ENCODE measurements at places on chromosomes 16 and 17.

- no peak for DNase-seq
Observed at GRCh38 chr16:8958344-8959167, 5.2 kb downstream of the USP7 start.

- DNase-seq = peak; percentile 38
Observed at GRCh38 chr17:51120357-51120738, 320 bp downstream of the SPAG9 start.

DNA sequence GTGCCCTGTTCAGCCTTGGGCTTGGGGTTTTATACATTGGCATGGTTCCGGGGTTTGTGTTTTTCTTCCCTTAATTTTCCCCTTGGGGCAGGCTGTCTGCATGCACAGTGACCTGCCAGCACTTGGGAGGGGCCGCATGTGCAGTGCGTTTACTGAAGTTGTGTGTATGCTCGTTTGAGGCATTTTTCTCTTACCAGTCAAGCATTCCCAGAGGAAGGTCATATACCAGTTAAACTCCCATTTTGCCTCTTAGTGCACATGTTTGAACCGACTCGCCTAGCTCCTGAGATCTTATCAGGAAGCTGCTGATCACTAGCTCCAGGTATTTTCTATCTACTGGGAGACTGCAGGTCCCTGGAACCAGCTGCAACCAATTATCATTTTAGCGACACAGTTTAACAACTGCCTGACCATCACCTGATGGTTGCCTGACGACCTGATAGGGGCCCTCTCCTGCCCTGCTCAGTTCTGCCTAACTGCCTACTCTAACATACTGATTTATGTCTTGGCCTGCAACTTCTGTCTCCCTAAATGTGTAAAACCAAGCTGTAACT, 51.4 kb downstream of the MFSD11 start:
- no peak for DNase-seq

DNA sequence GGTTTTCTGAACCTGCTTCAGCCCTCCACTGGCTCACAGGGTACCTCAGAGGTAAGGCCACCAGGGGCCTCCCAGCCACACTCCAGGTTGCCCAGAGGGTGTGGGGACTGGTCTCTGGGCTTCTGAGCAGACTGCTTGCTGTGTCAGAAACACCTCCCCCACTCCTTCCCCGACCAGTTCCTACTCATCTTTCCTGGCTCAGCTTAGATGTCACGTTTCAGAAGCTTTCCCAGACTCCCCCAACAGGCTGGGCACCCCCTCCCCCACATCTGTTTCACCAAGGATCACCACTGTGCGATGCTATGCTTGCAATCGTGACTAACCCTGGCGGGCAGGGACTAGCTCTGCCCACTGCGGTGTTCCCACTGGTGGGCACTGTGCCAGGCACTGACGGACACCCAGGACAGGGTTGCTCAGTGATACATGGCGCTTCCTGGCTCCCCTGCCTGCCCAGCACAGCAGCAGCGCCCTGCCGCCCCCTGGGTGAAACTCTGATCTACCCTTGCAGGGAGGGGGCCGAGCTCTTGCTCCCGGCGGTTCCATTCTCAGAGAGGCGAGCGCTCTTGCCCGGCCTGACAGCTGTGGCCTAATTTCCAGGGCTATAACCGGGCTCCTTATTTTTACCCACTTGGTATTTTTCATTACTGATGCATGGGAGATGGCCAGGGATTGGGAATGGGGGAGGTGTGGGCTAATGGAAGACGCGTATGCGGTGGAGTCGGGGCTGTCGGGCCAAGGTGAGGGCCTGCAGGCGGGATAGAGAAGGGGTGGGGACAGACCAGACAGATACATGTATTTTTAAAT, 29.4 kb upstream of the MTSS2 start:
- no peak for DNase-seq

DNA sequence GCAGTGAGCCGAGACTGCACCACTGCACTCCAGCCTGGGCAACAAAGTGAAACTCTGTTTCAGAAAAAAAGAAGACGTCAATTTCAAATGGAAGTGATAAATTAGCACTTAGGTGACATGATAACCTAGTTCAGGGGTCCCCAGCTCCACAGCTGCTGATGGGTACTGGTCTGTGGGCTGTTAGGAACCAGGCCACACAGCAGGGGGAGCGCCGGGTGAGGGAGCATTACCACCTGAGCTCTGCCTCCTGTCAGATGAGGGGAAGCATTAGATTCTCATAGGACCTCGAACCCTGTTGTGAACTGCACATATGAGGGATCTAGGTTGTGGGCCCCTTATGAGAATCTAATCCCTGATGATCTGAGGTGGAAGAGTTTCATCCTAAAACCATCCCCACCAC, 253.0 kb downstream of the FOXL1 start:
- no peak for DNase-seq

DNA sequence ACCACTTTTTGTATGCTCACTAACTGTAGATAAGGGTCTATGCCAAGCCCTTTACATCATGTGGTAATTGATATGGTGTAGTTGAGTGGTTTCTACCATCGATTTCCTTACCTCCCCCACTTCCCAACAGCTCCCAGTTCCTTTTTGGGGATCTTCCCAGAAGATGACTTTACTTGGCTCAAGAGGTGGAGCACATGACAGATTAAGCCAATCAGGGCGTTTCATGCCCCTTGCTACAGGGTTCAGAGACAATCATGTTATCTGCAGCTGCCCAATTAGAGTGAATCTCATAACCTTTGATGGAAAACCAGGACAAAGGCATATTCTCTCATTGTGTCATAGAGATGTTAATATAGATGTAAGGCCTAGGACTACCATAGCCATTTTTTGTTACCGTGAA, 16.2 kb upstream of the BMERB1 start:
- DNase-seq = no peak

DNA sequence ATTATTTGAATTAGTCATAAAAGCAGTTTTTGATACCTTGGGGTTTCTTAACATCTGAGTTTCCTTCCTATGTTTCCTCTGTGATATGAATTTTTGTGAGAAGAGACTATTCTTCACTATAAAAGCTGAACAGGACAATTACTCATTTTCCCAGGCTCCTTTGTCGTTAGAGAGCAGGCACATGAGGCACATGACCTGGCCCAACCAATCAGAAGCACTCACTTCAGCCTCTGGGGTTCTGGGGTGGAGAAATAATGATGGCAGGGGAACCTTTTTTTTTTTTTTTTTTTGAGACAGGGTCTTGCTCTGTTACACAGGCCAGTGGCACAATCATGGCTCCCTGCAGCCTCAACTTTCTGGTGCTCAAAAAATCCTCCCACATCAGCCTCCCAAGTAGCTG, 145.5 kb upstream of the ASIC2 start:
- no peak for DNase-seq

GRCh38 chr16:19698480-19699465, 19.3 kb downstream of the KNOP1 start:
- no peak for DNase-seq

- no peak for DNase-seq
Observed at GRCh38 chr17:59427425-59427921, 96.0 kb downstream of the YPEL2 start.

DNA sequence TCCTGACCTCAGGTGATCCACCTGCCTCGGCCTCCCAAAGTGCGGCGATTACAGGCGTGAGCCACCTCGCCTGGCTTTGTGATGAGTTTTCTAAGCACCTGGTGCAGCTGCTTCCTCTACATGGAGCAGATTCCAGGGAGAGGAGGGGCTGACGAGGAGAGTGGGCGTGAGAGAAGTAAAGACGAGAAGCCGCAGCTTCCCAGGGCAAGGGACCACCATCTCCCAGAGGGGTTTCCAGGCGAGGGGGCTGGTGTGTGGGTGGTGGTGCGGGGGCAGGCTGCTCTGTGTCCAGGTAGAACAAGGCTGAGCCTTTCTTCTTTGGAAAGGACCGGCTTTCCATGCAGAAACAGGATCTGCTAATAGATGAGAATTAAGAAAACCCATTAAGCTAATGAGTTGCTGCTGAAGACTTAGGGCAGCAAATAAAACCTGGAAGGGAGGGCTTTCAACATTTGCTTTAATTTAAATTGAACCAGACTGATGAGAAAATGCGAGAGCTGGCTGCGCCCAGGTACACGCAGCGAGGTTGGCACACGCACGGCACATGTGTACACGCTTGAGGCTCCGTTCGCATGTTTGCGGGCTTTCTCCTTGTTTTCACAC, 236.7 kb downstream of the RBFOX3 start:
- DNase-seq = no peak

DNA sequence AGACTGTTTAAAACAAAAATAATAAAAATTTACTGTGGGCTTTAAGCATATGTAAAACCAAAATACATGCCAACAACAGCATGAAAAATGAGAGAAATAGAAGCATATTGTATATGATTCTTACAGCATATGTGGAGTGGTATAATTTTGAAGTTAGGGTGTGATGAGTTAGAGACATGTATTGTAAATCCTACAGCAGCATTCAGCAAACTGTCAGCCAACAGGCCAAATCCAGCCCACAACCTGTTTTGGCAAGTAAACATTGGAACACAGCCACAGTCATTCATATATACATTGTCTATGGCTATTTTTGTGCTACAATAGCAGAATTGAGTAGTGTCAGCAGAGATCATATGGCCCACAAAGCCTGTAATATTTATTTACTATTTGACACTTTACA, 42.3 kb downstream of the ZNF18 start:
- no peak for DNase-seq

DNA sequence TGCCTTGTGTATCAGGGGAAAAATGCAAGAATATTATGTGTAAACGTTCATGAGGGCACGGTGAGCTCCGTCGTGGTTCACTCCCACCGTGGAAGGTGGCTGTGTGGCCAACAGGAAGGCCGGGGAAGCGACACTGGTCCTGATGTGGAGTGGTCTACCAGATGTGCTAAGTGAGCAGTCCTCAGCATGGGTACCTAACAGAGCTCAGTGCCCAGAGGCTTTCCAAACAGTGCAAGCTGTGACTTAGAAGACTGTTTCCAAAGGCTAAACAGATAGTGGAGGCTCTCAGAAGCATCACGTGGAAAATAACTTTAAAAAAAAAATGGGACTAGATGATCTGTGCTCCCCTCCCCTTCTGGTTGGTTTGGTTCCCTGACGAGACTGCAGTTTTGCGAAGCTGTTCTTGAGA, 199.3 kb upstream of the CHMP6 start:
- no peak for DNase-seq

- no peak for DNase-seq
Observed at GRCh38 chr16:55496509-55497145, 12.2 kb upstream of the LPCAT2 start.

DNA sequence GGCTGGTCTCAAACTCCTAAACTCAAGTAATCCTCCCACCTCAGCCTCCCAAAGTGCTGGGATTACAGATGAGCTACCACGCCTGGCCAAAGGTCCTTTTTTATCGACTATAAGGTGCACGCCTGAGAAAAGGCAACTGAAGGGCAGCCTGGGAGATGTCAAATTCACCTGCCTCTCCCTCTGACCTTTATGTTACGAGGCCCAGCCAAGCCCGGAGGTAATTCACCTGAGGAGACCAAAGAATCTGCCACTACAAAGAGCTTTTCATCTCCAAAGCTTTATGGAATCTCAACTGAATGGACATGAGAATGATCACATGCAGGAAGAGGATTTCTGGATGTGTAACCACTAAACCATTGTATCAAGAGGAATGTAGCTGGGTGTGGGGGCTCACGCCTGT, 37.2 kb downstream of the LYRM1 start:
- DNase-seq = no peak

- no peak for DNase-seq
Observed at GRCh38 chr16:17426451-17426850, 44.3 kb downstream of the XYLT1 start.

- DNase-seq = peak; percentile 50
Observed at GRCh38 chr16:2874912-2875362, 8.1 kb upstream of the FLYWCH2 start.

DNA sequence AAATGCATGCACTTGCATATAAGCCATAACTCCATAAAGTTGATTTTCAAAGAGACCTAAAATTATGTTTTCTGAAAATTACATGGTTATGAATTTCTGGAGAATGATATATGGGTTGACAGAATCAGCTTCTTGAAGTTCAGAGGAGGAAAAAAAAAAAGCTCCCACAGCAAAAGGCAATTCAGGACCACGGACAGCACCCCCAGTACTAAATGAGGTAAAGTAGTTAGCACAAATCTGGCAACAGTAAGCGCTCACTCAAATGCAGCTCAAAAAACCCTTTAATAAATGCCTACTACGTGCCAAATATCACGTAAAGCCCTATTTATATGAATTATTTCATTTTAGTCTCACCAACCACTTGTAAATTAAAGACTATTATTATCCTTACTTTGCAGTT, 135.2 kb downstream of the SHISA9 start:
- peak; percentile 18 for DNase-seq

- DNase-seq = no peak
Observed at GRCh38 chr17:27593232-27593856, 37.6 kb upstream of the LGALS9 start.

- no peak for DNase-seq
Observed at GRCh38 chr17:81561494-81561885, 9.3 kb upstream of the FAAP100 start.

GRCh38 chr17:69461951-69462369, 47.5 kb downstream of the MAP2K6 start:
- DNase-seq = no peak

DNA sequence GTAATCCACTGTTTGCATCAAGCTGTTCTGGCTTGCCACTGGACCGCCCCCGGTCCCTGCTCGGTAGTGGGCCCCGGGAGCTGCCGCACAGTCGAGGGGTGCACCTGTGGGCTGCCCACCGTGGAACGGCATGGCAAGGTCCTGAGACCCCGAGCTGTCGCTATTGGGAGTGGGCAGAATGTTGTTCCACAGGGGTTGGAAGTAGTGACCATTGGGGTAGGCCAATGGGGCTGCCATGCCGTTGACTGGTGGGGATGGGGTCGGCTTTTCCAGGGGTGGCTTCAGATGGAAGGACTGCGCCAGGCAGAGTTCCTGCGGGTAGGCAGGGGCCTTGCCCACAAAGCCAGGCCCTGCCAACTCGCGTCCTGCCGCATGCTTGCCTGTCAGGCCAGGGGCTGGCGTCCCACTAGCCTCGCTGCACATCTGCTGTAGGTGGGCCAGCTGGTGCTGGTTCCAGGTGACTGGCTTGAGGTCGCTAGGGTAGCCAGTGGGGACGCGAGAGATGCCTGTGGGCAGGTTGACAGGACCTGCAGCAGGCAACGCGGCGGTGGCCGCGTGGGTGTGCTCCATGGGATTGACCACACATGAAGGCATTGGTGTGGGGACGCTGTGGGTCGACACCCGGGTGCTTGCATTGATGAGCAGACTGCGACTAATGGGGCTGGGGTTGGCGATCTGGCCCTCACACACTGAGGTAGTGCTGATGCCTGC, 14.8 kb downstream of the TRAF4 start:
- DNase-seq = no peak
